ENCODE measurements at places on chromosomes 16 and 17.

- DNase-seq = no peak
Measured at GRCh38 chr17:68305142-68305541, 13.8 kb downstream of the ARSG start.

DNA sequence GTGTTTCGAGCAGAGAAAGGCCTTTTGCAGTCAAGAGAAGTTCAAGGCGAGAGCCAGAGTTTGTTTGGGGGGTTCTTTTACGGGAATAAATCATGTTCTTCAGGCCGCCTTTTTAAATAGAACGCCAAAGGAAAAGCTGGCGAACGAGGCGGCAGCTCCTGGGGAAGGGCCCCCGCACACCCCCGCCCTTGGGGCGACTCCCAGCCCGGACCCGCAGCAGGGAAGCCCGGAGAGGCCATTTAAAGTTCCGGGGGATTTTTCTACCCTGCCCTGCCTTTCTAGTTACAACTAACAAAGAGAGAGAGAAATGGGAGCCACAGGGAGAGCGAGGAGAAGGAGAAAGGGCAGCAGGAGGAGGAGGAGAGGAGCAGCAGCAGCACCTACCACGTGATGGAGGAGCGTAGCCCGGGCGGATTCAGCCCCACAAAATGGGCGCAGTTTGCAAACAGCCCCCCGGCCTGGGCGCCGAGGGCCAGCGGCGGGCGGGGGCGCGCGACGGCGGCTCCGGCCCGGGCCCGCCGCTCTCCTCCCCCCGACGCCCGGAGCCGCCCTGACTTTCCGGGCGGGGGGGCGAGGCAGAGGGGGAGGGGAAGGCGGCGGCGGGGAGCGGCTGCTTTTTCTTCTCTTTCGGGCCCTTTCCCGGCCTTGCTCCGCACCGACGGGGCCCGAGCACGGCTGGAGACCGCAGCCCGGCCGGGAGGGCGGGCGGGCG, 634 bp downstream of the KANSL1 start:
- DNase-seq = peak; percentile 65

GRCh38 chr17:45925311-45925710, 31.0 kb downstream of the MAPT start:
- DNase-seq = no peak

GRCh38 chr16:85227084-85227945, 115.0 kb upstream of the CIBAR2 start:
- DNase-seq = no peak

- DNase-seq = no peak
Measured at GRCh38 chr17:9932491-9932890, 27.4 kb upstream of the RCVRN start.

DNA sequence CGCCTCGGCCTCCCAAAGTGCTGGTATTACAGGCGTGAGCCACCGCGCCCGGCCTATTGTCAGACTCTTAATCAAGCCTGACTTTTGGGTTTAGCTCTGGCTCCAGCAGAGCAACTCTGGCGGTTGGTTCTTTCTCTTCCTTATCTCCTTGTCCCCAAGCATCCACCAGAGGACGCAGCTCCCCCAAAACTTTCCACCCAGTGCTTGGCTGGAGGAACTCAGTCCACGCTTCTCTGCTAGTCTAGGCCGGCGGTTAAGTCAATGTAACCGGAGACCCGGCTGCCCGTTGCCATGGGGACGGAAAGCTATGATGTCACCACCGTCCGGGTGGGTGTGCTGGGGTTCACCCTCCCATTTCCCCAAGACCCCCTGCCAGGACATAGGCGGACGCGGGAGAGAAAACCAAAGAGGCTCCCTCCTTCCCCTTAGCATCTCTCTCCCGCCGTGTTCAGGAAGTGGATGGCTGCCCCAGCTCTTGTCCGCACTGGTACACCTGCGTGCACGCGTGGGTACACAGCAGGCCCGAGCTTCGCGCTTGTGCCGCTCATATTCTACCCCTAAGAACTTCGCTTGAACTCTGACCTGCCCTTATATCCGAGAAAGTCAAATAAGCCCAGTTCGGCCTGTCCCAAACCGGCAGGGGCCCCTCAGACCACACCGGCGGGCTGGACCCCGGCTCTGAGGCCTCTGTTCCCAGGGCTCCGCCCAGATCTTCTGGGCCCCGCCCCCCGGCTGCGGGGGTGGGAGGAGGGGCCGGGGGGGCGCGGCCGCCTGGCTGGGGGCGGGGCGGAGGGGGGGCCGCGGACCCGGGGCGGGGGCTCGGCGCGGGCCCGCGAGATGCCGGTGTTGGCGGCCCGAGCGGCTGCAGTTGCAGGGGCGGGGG, at the start of gene RND2:
TSS of gene RND2 (plus strand) at position 825 of the 883 bp plus-strand sequence. CDS start 117 bp downstream, outside the sequence.
- DNase-seq = peak; percentile 82

GRCh38 chr17:1010086-1010450, 13.1 kb downstream of the TIMM22 start:
- DNase-seq = no peak

DNA sequence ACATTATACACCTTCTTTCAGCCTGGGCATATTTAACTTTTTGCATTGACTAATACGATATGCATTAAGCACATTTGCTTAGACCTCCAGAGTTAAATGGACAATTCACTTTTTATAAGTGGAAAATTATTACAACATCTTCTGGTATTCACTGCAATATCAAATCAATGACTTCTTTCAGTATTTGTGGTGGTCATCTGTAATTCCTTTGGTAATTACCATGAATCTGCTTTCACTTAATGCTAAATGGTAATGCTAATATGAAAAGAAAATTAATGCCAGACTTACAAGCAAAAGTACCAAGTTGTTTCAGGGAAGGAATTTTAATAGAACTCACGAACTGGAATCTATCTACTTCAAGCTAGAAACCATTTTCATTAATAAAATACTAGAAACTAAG, 6.4 kb downstream of the GPATCH8 start:
- no peak for DNase-seq

DNA sequence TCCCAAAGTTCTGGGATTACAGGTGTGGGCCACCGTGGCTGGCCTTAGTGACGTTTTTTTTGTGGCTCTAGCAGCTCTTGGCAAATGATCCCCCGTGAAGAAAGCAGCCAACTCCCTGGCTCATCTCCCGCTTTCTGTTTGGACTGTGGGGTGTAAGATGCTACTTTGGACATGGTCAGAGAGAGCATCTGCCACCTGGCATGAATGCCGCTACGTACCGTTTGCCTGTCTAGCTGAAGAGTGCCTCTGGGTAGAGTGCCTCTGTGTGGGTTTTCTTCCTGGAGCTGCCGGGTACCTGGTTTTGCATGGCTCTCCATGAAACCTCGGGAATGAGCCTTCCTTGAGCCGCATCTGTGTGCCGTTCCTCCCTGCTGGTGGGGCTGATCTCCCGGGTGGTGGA, 34.3 kb downstream of the NDEL1 start:
- no peak for DNase-seq

GRCh38 chr17:80931421-80932265, 60.0 kb upstream of the CHMP6 start:
- no peak for DNase-seq

DNA sequence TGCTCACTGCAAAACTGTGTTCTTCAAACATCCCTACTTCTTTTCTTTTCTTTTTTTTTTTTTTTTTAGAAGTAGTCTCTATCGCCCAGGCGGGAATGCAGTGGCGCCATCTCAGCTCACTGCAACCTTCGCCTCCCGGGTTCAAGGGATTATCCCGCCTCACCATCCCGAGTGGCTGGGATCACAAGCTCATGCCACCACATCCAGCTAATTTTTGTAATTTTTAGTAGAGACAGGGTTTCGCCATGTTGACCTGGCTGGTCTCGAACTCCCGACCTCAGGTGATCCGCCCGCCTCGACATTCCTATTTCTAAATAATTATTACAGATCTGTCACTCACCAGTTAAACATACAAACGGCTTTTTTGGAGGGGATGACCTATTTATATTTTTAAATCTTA, 1.0 kb upstream of the RNASEK start:
- DNase-seq = no peak

DNA sequence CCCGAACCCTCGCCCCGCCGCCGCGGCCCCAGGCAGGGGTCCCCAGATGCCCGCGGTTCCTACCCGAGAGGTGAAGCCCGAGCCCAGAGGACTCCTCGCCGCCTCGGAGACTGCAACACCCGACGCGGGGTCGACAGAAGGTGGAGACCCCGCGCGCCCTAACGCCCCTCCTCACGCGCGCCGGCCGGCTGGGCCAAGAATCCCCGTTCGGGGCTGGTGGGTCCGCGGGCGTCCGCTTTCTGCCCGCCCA, 515 bp downstream of the SUMO2 start:
- DNase-seq = no peak

GRCh38 chr17:8137645-8138373, 13.9 kb upstream of the HES7 start:
- DNase-seq = no peak

DNA sequence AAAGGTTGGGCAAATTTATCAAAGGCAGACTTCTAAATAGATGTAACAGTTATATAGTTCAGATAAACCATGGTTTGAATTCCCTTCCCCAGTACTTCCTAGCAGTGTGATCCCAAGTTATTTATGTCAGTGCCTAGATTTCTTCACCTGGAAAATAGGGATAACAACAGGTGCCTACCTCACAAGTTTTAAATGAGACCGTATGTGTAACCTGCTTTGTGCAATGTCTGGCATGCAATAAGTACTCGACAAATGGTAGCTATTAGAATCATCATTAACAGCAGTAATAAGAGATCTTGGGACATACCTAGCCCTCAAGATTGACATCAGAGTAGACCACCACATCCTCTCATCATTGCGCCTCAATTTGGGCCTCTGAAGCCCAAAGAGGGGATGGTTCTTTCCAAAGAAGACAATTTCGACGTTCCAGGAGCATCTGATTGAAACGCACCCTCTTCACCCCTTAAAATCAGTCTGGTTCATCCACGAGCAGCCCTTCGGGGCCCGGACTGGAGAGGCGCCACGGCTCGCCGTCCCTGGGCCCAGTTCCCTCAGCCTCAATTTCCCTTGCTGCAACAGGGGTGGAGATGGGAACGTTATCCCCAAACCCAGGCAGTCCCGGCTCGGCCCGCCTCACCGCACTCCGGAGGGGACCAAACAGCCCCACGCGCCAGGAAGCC, 541 bp downstream of the ACACA start:
- peak; percentile 11 for DNase-seq

- no peak for DNase-seq
Measured at GRCh38 chr16:75821117-75821516, 94.8 kb upstream of the CPHXL start.

Measured in Jurkat, Clone E6-1 (cell line).